Dorsolateral prefrontal cortex (tissue), 122 donors: ENCODE measurements at places on chromosomes 7 and 10. TPM values are rescaled to one million over a fixed set of nuclear protein-coding genes. Genes with fewer than 3 reads are reported as not detected.

DNA sequence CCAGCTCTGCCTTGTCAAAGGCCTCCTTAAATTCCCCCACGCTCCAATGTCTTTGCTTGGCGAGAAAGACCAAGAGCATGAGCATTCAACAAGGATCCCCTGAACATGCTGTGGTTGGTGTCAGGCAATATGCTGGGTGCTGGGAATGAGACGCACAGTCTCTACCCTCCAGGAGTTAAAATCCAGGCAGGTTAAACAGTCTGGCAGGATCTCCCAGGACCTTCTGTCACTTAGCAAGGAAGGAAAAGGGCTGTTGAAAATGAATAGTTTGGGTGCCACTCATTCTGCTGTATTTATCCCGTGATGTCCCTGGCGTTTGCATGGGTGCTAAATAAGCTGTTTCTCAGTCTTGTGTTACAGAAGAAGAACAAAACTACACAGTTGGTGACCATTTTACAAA, 21.9 kb upstream of the ITGA8 start:
- no peak for DNase-seq

DNA sequence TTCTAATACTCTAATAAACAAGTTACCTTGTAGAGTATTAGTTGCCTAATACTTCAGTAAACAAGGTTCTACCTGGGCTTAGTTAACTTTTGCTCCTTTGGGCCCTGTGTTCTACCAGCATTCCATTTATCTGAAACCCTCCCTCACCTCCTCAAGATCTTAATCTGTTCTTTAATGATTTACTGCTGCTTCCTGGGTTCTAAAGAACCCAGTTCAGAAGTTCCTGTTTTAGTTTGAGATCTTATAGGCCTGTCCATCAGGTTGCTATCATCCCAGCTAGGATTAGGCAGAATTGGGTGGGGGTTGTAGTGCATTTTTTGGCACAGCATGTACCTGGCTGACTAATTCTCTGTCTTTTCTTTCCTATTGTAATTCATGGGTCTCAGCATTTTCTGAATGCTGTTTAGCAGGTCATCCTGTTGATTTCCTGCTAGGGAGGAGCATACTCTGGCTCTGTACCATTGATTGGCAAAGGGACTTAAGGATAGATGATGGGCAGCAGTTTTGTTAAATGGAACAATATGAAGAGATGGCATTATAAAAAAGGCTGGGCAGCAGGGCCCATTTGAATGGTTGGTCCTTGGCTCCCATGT, 53.7 kb upstream of the TMEM248 start:
- DNase-seq, result no peak

DNA sequence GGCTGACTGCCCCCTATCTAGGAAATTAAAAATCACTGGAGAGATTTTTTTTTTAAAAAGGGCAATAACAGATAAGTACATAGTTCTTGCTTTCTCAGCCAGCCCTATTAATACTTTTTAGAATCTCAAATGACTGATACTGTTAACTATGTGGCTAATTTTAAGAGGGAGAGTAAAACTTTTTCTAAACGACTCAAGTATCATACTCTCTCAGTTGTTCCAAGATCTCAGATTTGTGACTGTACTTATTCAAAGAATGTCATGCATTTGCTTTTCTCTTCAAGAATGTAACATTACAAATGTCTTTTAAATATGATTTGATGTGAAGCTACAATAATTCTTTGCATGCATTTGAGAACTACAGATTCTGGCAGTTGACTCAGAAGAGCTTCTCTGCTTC, 55.4 kb upstream of the RAB11FIP2 start:
- no peak for DNase-seq

DNA sequence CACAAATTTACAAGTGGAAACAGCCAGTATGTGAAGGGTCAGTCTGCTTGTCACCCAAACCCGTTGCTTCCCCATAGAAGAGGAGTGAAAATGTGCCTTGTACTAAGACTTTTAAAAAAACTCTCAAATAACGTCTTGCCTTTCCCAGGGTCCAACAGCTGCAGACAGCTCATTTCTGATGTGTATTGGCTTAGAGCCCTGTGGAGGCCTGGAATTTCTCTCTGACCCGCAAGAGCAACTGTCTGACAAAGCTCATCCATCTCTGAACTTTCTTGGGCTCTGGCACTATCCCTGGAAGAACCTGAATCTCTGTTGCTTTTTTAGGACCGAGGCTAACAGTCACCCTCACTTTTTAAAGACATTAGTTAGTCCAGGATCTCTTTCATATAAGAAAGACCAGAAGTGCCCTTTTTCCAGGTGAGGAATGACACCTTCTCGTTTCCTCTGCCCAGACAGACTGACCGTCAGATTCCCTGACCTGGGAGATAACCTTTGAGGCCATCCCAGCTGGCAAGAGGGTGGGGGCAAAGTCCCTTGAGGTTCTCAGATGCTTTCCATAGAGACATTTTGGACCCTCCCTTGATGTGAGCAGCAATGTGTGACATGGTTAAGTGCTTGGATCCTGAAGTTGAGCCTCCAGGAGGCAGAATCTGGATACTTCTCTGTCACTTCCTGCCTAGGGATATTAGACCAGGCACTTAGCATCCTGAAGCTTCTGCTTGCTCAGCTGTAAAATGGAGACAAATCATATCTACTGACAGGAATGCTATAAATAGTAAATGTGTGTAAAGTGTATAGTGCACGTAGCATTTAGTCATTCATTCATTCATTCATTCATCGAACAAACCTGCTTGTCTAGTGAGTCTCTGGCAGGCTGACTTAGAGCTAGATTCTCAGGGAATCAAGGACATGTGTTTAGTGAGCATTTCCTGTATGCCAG, 4.5 kb upstream of the NODAL start:
- no peak for DNase-seq

DNA sequence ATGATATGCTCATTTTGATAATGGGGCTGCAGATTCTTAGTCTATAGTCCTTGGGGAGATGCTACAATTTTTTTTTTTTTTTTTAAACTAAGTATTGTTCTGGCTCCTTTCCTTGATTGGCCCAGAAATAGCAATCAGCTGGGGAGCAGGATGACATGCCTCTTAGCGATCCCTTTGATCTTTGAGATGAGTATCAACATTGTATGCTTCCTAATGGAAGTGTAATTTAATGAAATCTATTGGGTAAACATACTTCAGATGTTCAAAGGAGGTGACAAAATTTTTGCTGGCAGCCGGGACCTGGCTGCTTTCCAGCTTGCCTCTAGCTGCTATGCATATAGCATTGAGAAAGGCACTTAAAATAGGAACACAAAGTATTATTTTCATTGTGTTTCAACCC, 43.5 kb downstream of the VTI1A start:
- no peak for DNase-seq

GRCh38 chr10:19096501-19097073, 48.0 kb downstream of the MALRD1 start:
- no peak for DNase-seq

DNA sequence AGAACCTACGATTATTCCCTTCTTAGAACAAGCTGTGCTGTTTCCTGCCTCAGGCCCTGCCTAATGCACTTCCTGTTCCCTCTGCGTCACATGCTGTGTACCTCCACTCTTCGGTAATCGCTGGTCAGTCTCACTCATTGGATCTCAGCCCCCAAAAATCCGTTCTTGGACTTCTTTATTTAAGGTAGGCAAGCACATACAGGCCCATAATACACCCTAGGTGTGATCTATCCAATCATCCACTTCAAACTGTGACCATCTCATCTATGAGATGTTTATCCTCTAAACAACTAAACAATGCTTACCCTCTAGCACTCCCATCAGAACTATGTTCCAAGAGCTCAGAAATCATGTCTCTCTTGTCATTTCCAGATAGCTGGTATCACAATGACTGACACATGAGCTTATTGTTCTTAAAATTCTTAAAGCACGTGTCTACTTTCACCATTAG, 83.9 kb downstream of the CADPS2 start:
- DNase-seq, result no peak

GRCh38 chr7:29019387-29019786, 61.3 kb upstream of the TRIL start:
- no peak for DNase-seq

DNA sequence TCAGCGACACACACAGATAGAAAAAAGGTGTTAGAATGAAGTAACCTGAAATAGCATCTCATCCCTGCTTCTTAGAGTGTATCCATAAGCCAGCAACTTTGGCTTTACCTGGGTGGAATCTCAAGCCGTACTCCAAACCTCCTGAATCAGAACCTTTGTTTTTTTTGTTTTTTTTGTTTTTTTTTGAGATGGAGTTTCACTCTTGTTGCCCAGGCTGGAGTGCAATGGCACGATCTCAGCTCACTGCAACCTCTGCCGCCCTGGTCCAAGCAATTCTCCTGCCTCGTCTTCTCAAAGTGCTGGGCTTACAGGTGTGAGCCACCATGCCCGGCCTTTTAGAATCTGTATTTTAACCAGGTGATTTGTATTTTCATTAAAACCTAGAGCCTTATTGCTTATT, 9.0 kb downstream of the NRBF2 start:
- DNase-seq, result no peak

GRCh38 chr10:1532636-1533035, 204.7 kb downstream of the ADARB2 start:
- DNase-seq, result no peak

DNA sequence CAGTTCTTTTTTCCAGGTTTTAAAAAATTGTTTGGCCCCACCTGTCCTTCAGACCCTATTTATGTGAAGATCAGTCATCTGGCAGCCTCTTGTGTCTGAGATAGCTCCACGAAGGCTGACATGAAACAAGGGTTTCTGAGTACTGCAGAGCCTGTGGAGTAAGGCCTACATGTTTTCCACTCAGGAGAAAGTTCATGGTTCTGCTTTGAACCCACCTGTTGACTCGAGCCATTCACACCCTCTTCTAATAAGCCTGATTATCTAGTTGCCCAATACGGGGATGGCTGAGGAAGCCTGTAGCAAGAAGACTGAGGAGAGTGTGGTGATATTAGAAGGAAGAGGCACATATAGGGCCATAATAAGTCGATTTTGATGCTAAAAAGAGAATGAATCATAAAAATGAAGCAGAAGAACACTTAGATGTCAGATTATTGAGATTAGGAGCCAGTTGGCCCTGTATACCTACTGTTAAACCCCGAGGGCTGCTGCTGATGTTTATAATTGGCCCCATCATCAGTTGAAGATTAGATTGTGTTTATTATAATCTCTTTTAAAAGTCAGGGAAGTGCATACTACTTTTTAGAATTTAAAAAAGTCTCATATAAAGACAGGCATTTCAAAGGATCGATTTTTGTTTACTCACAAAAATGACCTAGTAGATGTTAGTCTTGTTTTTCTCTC, 109.4 kb downstream of the CDK14 start:
- no peak for DNase-seq

DNA sequence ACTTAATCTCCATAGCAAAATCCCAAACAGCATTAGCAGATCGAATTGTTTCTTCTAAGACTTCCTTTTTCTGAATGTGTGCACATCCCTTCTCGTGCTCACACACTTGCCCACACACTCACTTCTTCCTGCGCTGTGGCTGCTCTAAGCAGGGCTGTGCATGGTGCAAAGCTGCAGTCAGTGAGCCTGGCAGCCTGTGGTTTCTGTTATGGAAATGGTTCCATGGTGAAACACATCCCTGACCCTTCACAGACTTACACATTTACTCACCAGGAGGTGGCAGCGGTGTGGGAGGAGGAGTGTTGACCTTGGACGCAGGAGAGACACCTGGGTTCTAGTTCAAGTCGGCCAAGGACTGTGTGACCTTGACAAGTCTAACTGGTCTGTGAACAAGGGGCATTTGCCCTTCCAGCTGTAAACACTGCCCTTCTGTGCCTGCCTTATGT, 24.9 kb downstream of the MTURN start:
- DNase-seq, result peak; percentile 55

DNA sequence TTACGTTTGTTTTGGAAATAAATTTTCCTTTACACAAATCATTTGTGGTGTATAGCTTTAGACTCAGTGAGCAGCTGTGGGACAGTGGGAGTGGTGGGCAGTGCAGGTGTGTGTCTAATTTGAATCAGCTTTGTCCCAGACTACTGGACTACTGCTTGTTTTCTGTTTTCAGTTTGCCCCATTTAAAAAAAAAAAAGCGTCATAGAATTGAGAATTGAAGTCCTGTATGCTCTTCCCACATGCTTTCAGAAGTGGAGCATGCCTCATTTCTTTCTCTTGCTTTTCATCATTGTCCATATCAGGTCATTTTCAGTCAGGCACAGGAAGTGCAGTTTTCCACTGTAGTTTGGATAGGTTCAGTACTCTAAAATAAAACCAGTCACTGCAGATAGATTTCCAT, 66.1 kb downstream of the SHH start:
- DNase-seq, result no peak

DNA sequence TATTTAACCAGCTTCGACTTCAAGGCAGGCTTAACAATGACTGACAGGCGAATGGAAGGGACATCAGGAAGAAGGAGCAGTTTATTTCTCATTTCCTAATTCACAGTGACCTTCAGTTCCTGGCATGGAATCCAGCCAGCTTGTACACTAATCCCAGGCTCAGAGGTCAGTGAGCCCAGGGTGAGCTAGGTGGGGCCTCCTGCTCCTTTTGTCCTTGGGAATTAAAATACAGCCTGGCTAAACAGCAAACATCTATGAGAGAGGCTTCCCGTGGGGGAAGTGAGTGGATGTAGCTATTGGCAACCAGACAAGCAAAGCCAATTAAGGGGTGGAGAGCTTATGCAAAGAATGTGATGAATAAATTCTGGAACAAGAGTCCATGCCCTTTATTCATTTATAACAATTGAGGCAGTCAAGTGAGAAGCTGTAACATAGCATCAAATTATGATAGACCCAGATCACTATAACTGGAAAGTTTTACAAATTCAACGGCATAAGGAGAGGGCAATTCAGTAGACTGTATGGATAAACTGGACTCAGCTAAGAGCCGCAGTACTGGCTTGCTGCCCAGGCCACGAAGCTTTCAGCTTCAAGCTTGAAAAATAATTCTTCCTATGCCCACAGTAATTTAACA, 57.1 kb downstream of the STK17A start:
- DNase-seq, result no peak

GRCh38 chr7:55046582-55047342, 27.9 kb downstream of the EGFR start:
- DNase-seq, result no peak

Gene NOS3
- total RNA-seq, result 8.4 TPM

Gene SNCG
- total RNA-seq, result 97.8 TPM

Gene FAM237B
- total RNA-seq, result not detected

Gene IRF5
- total RNA-seq, result 5.0 TPM

Gene PCDH15
- 12.4 TPM for total RNA-seq

Gene RELN
- 18.4 TPM for total RNA-seq
